Thoracic aorta (tissue), 2 donors: ENCODE measurements at places on chromosomes 2 and 18. TPM values are rescaled to one million over a fixed set of nuclear protein-coding genes. Genes with fewer than 3 reads are reported as not detected.

DNA sequence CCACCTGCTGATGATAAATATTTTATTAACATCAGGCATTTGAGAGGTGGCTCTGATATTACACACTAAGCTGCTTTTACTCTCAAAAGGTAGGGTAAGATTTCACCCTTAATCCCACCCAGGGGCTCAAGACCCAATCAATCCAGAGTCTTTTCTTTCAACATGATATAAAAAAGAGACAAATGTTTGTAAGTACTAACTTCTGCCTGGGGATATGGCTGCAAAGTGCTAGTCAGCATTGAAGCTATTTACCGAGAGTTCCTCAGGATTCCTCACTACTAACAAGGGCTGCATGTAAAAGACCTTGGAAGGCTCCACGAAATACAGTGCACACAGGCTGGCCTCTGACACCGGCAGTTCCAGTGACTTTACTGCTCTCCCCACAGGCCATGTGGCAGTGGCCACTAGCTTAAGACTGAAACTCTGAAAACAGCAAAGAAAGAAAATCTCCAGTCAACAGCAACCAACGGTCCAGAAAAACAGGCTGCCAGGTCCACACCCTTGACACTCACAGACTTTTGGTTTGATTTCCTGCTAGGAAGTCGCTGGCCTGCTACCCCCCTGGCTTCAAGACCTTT is 11.2 kb downstream of the MREG start:
- no peak for DNase-seq

GRCh38 chr2:140274891-140275290 is 1494.7 kb upstream of the NXPH2 start:
- no peak for DNase-seq

DNA sequence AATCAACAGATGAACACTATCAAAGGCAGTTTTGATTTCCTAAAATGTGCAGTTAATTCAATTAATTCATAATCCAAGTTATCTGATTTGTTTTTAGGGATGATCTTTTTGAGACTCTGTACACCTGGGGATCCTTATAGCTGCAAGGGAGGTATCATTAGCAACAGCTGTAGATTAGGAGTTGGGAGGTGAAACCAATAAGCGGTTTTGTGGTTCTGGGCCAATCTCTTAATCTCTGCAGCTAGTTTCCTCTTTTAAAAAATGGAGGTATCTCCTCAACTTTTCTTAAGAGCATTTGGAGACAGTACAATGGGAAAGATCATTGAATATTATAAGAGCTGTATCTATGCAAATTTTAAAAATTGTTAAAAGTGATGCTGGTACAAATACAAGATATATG is 126.0 kb downstream of the MC4R start:
- DNase-seq: no peak

DNA sequence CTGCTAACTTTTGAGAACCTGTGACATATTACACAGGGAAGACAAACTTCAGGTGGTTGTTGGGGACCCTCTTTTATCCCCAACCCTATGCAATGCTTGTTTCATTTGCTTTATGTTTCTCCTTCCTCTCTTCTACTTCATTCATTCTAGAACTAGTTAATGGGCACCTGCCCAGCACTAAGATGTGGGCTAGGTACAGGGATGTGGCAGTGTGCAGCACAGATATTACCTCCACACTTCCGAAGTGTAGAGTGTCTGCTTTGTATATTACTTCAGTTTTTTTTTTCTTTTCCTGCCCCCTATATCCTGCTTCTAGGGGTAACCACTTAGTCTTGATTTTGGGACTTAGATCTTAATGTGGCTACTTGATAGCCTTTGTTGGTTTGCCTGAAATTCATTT is 35.1 kb downstream of the CD28 start:
- DNase-seq: no peak

The COL5A2 gene
- total RNA-seq: 99.4 TPM

DNA sequence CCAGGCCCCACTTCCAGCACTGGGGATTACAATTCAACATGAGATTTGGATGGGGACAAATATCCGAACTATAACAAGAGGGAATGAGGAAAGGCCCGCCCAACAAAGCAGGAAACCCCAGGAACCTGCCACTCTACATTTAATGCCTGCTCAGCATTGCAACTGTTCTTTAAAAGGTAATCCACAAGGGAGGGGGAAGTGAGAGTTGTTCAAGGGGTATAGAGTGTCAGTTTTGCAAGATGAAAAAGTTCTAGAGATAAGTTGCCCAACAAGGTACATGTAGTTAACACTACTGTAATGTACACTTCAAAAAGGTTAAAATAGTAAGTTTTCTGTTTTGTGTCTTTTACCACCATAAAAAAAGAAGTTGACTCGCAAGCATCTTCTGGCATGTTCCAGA is 137.6 kb downstream of the MBD2 start:
- DNase-seq: no peak

The ALLC gene
- not detected for total RNA-seq

- DNase-seq: no peak
Measured at GRCh38 chr18:48899558-48900174, 51.1 kb downstream of the SMAD7 start.

DNA sequence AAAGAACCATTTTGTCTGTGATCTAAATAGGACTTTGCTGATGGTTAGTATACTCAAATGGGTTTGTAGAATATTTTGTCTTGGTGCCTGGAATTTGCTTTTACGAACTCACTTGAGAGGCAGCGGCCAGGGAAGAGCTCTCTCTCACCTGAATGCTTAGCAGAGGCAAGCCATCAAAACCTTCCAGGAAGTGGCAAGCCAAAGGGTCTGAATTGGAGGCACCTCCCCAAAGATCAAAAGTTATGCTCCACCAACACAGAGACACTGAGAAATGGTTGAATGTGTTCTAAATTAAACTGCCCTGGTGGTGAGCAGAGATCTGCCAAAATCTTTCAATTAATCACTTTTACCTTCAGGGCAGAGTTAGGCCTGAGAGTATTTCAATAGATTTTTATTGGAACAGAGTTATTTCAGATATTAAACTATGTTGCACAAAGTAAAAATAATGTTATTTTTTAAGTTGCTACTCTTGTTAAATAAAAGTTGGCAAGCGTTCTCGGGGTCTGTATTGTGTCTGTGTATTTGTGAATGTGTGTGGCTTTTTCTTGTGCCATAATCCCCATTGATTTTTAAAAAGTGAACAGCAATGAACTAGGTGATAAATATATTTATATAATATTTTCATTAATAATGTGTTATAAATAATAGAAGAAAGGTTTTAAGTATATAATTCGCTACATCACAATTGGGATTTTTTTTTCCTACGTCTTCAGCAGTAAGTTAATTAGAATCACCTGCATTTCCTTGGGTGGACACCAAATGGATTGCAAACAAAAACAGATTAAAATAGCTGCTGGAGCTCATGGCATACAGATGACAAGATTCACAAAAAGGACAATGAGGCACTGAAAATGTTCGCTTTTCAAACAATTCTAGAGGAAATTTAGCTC is 416.1 kb downstream of the ARHGAP15 start:
- DNase-seq: no peak

The DLX1 gene
- total RNA-seq: 0.68 TPM

DNA sequence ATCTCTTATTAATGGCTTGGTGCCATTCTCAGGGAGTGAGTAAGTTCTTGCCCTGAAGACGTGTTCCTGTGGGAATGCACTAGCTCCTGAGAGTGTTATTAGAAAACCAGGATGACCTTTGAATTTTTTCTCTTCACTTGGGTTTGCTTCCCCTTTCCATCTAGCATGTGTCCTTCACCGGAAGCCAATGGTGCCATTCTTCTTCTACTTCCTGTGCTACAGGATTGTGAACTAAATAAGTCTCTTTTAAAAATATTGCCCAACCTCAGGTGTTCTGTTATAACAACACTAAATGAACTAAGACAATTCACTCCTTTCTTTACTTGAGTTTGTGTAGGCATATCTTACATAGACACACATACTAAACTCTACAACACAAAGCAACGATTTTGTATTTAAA is 447.0 kb downstream of the SOX11 start:
- no peak for DNase-seq

The FOXI3 gene
- not detected for total RNA-seq

The NYAP2 gene
- total RNA-seq: 0.14 TPM

DNA sequence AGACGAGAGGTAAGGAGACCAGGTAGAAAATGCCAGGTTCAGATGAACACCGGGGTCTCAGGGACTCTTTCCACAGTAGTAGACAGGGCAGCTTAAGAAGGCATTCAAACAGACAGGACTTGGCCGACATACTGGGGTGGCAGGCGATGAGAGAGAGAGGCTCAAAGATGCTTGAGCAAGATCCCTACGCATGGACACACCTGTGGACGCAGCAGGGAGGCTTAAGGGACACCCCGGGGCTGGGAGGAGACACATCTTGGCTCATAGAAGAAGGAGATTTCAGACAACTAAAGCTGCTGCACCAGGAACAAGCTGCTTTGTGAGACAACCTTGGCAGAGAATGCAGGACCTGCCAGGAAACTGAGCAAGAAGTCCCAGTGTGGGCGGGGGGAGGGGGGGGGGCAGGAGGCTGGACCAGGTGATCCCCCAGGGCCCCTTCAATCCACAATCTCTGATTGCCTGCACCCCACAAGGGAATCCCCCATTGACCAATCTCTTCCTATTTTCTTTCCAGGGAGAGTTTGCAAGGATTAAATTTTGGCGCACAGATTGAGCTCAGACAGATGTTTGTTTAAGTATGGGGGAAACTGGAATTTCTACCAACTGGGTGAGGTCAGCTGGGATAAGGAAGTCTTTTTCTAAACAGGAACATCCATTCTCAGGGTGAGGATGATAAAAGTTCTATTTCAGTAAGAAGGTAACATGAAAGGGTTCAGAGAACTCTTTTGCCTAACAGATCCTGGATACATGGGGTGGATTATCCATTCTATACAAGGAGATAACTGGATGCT is 400.7 kb downstream of the NBAS start:
- DNase-seq: no peak

The SH3BP4 gene
- total RNA-seq: 32.4 TPM

The NXPH2 gene
- total RNA-seq: not detected

The GPAT2 gene
- total RNA-seq: 6.9 TPM

DNA sequence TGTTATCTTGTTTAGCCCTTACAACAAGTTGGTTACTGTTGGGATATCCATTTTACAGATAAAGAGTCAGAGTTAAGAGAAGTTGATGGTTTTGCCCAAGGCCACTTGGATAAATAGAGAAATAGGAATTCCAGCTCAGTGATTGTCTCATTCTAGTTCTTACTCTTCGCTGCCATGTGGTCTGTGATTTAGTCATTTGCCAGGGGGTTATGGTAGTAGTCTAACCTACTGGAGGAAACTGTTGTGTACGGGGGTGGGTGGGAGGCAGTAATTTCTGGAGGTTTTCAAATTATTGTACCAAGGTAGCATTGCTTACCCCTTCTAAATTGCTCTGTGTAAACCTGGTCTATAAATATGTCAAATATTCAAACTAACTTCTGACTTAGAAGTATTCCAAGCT is 110.4 kb downstream of the MAP2 start:
- no peak for DNase-seq

The MOGAT1 gene
- total RNA-seq: not detected

DNA sequence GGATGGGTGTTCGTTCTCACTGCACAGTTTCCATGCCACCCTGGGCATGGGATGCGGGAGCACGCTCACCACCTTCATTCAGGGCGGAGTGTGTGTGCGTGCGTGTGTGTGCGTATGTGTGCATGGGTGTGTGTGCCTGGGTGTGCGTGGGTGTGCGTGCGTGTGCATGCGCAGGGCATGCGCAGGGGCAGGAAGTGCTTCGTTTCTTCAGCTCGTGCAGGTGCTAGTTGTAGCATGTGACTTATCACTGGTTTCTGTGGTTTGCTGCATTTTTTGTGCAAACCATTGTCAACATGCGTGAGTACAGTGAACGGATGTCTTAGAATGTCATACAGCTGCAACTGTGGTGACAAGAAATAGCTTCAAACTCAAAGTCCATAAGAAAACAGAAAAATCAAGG is 179.5 kb downstream of the PTGR3 start:
- DNase-seq: no peak

DNA sequence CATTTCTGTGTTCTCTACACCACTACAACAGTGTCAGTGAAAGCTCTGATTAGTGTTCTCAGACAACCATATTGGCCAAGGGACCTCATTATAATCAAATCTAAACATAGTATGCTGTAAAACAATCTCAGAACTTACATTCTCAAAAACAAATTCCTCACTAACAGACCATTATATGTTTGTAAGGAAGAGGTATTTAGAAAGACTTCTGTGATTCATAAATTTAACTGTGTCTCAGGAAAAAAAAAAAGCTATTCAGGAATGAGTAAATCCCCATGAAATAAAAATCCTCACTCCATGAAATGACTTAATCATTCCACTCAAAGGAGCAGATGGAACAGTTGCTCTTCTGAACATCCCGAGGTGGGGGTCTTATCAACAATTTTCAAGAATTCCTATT is 413.0 kb downstream of the CDH2 start:
- no peak for DNase-seq

GRCh38 chr2:23656597-23656973 is 270.3 kb downstream of the ATAD2B start:
- DNase-seq: no peak

- no peak for DNase-seq
Measured at GRCh38 chr2:114046866-114047435, 157.1 kb downstream of the ACTR3 start.

- no peak for DNase-seq
Measured at GRCh38 chr2:100629309-100629708, 66.5 kb downstream of the PDCL3 start.
